ENCODE measurements at places on chromosomes 6 and 20.

DNA sequence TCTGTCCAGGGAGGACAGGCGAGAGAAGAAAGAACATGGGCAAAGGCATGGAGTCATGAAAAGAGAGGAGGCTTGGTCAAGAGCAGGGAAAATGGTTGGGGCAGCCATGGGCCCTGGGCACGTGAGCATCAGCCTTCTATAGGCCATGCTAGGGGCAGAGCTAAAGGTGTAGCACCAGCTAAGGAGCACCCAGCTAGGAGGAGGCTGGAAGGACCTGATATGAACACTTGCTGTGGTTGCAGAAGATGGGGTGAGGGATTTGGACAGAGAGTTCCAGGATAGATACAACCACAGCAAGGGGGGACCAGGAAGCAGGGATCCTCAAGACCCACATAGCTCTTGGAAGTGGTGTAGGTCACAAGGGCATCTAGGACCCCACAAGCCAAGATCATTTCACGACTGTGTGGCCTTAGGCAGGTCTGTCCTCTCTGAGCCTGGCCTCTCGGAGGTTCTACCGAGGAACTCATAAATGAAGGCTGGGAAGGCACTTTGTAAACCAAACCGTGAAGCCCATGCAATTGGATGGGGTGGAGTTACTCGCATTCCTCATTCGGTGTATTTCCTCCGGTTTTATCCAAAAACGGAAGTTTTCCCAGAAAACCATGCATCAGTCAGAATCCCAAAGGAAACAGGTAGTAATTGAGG, 74.0 kb upstream of the TOP1 start:
- no peaks in the 10 kb centered on the region for H3K36me3 ChIP-seq
- no peaks in the 10 kb centered on the region for H3K4me1 ChIP-seq
- H3K4me3 ChIP-seq, result no peak overlapping the region
- H3K27me3 ChIP-seq, result no peaks in the 10 kb centered on the region
- H3K27ac ChIP-seq, result no peak overlapping the region

DNA sequence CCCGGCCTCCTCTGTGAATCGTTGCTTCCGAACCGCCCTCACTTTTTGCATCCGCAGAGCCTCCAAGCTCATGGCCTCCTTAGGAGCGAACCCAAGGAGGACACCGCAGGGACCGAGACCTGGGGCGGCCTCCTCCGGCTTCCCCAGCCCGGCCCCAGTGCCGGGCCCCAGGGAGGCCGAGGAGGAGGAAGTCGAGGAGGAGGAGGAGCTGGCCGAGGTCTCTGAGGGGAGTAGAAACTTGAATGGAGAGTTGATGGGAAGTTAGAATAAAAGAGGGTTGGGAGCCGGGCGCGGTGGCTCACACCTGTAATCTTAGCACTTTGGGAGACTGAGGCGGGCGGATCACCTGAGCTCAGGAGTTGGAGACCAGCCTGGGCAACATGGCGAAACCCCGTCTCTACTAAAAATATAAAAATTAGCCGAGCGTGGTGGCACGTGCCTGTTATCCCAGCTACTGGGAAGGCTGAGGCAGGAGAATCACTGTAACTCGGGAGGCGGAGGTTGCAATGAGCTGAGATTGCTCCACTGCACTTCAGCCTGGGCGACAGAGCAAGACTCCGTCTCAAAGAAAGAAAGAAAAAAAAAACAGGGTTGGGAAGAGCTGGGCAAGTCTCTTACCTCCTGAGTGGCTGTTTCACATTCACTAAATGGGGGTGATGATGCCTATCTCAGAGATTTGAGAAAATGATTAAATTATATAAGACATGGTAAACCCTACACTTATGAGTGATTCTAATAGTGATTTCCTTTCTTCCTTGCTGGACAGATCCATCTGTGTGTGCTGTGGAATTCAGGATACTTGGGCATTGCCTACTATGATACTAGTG, 805 bp downstream of the MSH5 start:
- H3K36me3 ChIP-seq, result peaks cover 32% of the 10 kb centered on the region
- peak overlapping the region; percentile 93 for H3K27ac ChIP-seq
- H3K27me3 ChIP-seq, result no peaks in the 10 kb centered on the region
- peak overlapping the region; percentile 61 for H3K4me3 ChIP-seq
- DNase-seq, result no peak

- H3K4me1 ChIP-seq, result no peaks in the 10 kb centered on the region
- H3K36me3 ChIP-seq, result peaks cover 77% of the 10 kb centered on the region
- H3K27me3 ChIP-seq, result no peaks in the 10 kb centered on the region
- DNase-seq, result no peak
- no peak overlapping the region for H3K4me3 ChIP-seq
- H3K27ac ChIP-seq, result no peak overlapping the region
Measured at GRCh38 chr6:36076178-36077063, 48.8 kb downstream of the MAPK14 start.

DNA sequence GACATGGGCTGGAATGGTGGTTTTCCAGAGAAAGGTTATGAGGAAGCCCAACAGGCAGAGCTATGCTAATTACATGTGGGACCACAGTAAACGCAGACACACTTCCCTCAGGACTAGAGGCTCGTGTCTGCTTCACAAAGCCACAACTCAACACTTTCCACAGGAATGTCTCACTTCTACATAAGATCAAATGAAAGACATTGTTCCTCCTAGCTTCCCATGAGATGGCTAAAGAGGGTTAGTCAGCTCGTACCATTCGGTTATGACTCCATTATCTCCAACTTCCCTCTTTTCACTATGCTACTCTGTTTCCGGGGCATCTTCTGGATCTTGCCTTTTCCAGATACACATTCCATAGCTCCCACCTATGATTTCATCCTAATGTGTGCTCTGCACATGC, 29.1 kb upstream of the ZC3H12D start:
- no peaks in the 10 kb centered on the region for H3K4me1 ChIP-seq
- DNase-seq, result no peak
- H3K27ac ChIP-seq, result no peak overlapping the region
- H3K27me3 ChIP-seq, result no peaks in the 10 kb centered on the region
- H3K4me3 ChIP-seq, result no peak overlapping the region

GRCh38 chr20:48574383-48574782, 253.4 kb downstream of the PREX1 start:
- H3K36me3 ChIP-seq, result no peaks in the 10 kb centered on the region
- no peak overlapping the region for H3K27ac ChIP-seq
- no peaks in the 10 kb centered on the region for H3K27me3 ChIP-seq

DNA sequence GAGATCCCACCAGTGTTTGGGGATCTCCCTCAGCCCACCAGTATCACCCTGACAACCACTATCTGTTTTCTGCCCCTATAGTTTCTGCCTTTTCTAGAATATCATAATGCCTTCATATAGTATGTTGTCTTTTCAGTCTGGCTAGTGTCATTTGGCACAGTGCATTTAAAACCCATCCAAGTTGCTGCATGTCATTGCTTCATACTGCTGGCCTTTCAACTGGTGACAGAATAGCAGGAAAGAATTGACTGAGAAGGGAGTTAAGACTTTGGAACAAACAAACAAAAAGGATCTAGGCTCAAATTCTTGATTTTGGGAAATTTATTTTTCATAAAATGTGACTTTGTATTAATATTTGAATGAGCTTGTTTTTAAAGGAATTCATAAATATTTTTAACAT, 4.5 kb downstream of the LMBRD1 start:
- H3K36me3 ChIP-seq, result peaks cover 23% of the 10 kb centered on the region
- no peaks in the 10 kb centered on the region for H3K27me3 ChIP-seq
- H3K27ac ChIP-seq, result no peak overlapping the region
- H3K4me3 ChIP-seq, result no peak overlapping the region
- H3K4me1 ChIP-seq, result peaks cover 2% of the 10 kb centered on the region

DNA sequence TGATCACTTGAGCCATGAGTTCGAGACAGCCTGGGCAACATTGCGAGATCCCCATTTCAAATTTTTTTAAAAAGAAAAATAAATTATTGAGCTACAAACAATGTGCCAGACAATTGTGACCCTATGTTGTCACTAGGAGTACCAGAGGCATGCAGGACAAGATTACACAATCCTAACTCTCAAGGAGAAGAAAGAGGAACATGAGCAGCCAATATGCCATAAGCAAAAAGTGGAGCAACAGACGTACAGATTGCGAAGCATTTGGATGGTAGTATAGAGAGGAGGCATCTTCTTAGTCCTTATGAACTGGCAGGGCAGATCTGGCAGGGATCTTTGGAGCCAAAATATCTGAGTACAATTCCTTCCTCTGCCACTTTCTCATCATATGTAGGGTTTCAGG, 156.4 kb downstream of the OR2B2 start:
- no peak for DNase-seq
- H3K27me3 ChIP-seq, result no peaks in the 10 kb centered on the region
- no peaks in the 10 kb centered on the region for H3K36me3 ChIP-seq
- no peak overlapping the region for H3K27ac ChIP-seq

DNA sequence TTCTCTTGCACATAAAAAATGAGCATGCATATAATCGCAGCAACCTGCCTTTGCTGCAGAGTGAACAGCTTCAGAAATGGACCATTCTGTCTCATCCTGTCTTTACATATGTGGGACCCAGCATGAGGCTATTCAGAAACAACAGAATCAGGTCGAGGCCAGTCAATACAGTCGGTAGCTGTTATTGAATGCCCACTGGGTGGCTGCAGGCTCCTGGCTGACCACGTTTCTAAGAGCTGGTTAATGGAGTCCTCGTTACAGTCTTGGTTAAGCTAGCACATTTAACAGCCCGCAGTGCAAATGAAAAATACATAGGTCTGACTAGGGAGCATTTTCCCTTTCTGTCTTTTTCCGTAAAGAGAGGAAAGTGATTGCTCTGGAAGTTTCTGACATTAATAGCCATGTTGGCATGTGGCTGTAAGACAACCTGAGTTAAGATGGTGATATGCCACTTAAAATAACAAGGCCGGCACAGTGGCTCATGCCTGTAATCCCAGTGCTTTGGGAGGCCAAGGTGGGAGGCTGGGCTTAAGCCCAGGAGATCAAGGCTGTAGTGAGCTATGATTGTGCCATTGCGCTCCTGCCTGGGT, 75.0 kb downstream of the SHLD1 start:
- DNase-seq, result no peak
- H3K4me1 ChIP-seq, result peaks cover 3% of the 10 kb centered on the region
- H3K36me3 ChIP-seq, result no peaks in the 10 kb centered on the region

GRCh38 chr6:101760843-101761621, 367.5 kb downstream of the GRIK2 start:
- no peaks in the 10 kb centered on the region for H3K36me3 ChIP-seq
- H3K27ac ChIP-seq, result peak overlapping the region; percentile 21
- H3K27me3 ChIP-seq, result no peaks in the 10 kb centered on the region
- DNase-seq, result no peak

- no peak overlapping the region for H3K27ac ChIP-seq
- peaks cover 21% of the 10 kb centered on the region for H3K36me3 ChIP-seq
- H3K4me1 ChIP-seq, result peaks cover 8% of the 10 kb centered on the region
- no peak overlapping the region for H3K4me3 ChIP-seq
- H3K27me3 ChIP-seq, result no peaks in the 10 kb centered on the region
- DNase-seq, result no peak
Measured at GRCh38 chr6:147285087-147285855, 81.1 kb downstream of the STXBP5 start.

DNA sequence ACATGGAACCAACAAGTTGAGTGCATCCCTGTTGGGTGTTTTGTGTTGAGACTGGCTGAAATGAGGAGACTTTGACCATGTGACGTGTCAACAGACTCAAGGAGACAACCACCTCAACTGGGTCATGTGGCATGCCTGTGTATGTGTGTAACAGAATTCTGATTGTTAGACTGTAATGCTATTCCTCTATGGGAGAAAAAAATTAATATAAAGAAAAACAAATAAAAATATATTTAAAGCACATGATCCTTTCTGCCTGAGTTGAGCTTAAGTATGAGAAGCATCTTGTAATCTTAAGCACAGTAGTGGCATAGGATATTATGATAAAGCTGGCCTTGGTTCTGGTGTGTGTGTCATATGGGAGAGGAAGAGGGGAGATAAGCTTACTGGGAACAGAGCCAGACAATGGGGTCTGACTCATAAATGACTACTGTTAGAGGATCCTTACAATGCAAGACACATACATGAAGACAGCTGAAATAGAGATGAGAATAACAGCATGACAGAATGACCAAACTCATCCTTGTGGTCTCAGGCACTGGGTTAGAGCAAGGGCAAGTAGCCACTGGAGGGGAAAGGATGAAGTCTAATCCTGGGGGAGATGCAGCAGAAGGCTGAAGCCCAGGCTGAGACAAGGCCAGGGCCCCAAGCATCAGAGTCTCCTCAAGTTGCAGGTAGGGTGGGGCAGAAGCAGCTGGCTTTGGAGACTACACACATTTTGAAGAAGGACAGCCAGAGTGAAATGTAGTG, 9.2 kb downstream of the TP53INP2 start:
- H3K36me3 ChIP-seq, result peaks cover 31% of the 10 kb centered on the region
- no peaks in the 10 kb centered on the region for H3K27me3 ChIP-seq
- no peak overlapping the region for H3K4me3 ChIP-seq
- H3K27ac ChIP-seq, result peak overlapping the region; percentile 16
- peaks cover 12% of the 10 kb centered on the region for H3K4me1 ChIP-seq

DNA sequence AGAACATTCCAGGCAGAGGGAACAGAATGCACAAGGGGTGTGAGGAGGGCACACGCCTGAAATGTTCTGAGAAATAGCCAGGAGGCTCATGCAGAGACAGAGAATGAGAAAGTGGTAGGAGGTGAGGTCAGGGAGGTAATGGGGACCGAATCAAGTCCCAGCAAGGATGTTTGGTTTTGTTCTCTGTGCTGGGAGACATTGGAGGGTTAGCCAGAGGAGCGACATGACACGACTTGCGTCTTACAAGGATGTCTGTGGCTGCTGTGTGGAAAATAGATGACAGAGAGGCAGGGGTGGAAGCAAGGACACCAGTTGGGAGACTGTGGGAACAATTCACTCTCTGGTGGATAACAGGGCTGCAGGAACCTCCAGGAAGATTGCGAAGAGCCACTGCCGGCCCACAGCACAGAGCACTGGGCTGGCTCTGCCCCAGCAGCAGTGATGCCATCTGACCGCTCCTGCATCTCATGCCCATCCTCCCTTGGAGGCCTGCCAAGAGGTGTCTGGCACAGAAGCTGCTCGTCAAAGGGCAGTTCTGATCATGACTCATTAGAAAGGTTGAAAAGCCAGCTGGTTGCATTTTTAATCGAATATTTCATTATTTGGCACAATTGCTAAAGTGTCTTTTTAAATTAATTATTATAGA, 57.7 kb upstream of the CD83 start:
- H3K27me3 ChIP-seq, result no peaks in the 10 kb centered on the region
- no peaks in the 10 kb centered on the region for H3K36me3 ChIP-seq
- no peak overlapping the region for H3K4me3 ChIP-seq
- H3K4me1 ChIP-seq, result peaks cover 10% of the 10 kb centered on the region
- peak; percentile 89 for DNase-seq
- peak overlapping the region; percentile 18 for H3K27ac ChIP-seq

Measured in RWPE2 (cell line).